CD4-positive, alpha-beta T cell treated with Interleukin-2 at 100 ng/mL for 4 hours (primary cell): ENCODE measurements at places on chromosomes 5 and 9.

GRCh38 chr5:38589629-38590028, 33.2 kb upstream of the LIFR start:
- no peak for DNase-seq

- no peak for DNase-seq
These were observed 3.1 kb downstream of the KCTD16 start for GRCh38 chr5:144173766-144174165.

GRCh38 chr5:88509403-88509802, 240.8 kb upstream of the TMEM161B start:
- DNase-seq, result no peak

DNA sequence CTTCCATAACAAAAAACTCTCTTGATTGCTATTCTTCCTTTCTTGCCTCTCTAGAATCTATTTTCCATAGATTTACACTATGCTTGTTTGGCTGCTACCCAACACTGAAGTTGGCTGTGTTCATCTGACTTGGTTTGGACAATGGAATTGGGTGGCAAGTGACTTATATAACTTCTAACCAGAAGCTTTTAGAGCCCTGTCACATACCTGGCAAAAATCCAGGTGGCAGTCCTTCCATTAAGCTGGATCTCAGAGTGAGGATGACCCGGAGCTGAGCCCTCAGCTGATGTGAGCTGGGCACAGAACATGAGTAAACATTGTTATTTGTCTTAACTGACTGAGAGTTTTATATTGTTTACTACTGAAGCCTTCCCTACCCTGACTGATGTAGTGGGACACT, 225.7 kb downstream of the TLR4 start:
- DNase-seq, result no peak

GRCh38 chr5:151671950-151672349, 14.8 kb downstream of the SPARC start:
- DNase-seq, result no peak

GRCh38 chr9:105975886-105976645, 281.7 kb downstream of the TMEM38B start:
- no peak for DNase-seq
